ENCODE measurements at places on chromosomes 2 and 18.

GRCh38 chr2:133766164-133766832 lies 198.0 kb upstream of the NCKAP5 start:
- no peak for DNase-seq

- no peak for DNase-seq
Measured at GRCh38 chr2:26725521-26725820, 32.9 kb downstream of the KCNK3 start.

DNA sequence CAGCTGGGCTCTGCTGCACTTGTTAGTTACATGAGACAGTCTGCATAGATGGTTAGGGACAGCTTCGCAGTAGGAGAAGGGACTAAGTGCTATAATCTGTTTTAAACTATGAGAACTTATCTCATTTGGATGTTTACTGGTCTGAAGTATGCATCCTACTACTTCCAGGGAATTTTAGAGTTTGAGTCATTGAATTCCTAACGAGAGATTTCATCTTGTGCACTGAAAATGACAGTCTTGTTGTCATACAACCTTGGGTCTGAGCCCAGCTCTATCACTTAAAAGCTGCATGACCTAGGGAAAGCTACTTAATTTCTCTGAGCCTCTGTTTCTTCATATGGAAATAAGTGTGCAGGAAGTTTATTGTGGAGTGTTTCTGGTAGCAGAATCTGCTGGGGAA lies 78.4 kb downstream of the TRIM43 start:
- DNase-seq = no peak

GRCh38 chr2:164890544-164890943 lies 48.9 kb upstream of the COBLL1 start:
- no peak for DNase-seq

- no peak for DNase-seq
Measured at GRCh38 chr2:198499539-198499938, 695.1 kb downstream of the PLCL1 start.

DNA sequence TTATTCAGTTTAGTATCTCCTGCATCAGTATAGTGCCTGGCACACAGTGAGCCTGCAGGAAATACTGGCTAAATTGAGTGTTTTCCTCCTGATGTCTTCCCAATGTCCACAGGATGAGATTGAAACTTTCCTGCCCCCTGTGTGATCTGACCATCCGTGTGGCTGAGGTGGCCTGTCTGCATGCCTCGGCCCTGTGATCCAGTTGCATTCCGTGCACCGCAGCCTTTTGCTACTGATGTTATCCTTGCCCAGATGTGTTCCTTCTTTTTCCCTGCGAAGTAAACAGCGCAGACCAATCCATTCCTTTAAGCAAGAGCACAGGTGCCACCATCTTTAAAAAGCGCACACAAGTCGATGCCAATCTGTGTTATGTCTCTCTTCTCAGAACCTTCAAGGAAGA lies 462.6 kb downstream of the PTPRM start:
- DNase-seq = no peak

GRCh38 chr2:197140045-197140444 lies 170.5 kb downstream of the ANKRD44 start:
- DNase-seq = no peak

GRCh38 chr2:197306696-197307040 lies 3.9 kb downstream of the ANKRD44 start:
- peak; percentile 54 for DNase-seq

DNA sequence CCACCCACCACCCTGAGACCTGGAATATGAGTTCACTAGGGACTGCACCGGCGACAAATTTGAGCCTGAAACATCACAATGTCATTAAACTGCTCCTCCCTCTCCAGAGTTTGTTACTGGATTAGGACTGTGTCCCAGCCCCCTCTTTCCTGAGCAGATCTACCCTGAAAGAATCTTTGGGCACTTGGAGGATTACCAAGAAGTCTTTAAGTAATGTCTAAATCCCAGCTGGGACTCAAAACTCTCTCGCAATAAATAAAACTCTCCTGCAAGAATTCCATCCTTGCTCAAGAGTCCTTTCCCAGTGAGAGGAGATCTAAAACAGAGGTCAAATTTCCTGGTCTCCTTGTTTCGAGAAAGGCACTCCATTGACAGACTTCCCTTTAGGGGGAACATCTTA lies 20.9 kb downstream of the GKN2 start:
- DNase-seq = no peak

- no peak for DNase-seq
Measured at GRCh38 chr2:227871375-227871791, at the start of gene DAW1. DAW1 (plus strand) TSS chr2:227871631; CDS start chr2:227871690, 59 bp downstream.

GRCh38 chr2:169834401-169834800 lies 7.1 kb downstream of the UBR3 start:
- DNase-seq = no peak

GRCh38 chr2:18230668-18231067 lies 329.8 kb downstream of the RDH14 start:
- no peak for DNase-seq

All from mammary epithelial cell (primary cell).